T-helper 17 cell (primary cell): ENCODE measurements at places on chromosomes 4 and X.

DNA sequence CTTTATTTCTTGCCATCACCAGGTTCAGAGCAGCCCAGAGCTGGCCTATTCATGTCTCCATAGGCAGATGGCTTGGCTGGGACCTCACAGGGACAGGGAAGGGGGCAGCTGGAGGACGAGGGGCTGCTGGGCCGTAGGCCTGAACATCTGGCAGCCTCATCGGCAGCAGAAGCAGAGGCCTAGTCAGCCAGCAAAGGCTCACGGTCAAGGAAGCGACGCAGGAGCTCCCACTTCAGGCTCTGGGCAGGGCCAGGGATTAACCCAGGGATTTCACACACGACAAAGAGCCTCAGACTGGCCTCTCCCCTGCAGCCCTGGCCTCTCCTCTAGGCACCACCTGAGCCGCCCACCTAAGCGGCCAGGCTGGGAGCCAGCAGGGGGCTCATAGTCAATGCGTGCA, 46.0 kb upstream of the MAN2B2 start:
- DNase-seq: no peak

DNA sequence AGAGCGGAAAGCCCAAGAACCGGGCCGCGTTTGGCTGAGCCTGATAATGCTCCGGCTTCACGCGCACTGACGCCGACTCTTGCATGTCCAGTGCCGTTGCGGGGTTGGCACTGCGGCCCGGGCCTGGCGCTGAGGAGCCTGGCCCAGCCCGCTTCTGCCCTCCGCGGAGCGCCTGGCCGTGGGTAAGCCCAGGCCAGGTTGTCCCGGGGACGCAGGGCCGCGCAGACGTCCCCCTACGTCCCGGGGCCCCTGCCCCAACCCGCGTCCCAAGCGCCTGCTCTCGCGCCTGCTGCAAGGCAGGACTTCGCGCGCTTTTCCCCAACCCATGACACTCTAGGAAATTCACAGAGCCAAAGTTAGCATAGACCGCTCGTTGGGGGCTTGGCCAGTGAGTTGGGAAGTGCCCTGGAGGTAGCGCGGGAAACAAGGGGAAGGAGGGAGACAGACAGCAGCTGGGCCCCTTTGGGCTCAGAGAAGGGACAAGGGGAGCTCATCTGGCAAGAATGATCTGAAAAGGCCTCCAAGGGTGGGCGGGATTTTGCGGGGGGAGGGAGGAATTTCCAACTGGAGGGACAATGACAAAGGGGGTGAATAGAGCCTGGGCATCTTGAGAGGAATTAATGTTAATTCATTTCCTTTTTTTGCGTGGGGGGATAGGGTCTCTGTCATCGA, 665 bp upstream of the LRPAP1 start:
- no peak for DNase-seq

DNA sequence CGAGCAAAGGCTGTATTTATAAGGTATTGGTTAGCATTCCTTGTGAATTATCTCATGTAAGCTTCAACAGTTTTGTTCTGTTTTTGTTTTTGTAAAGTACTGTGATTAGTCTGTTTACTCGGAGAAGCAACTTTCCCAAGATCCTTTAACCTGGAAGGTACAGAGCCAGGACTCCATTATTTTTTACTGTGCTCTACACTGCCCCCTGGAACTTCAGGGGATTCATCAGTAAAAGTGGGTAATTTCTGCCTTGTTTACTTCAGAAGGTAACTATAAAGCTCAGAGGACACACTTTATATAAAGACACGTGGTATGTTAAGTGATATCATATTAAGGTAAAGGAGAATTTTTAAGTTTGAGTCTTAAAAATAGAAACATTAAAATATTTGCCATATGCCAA, 124.9 kb downstream of the IQCM start:
- no peak for DNase-seq

- DNase-seq: no peak
Measured at GRCh38 chr4:38004062-38004461, 43.9 kb downstream of the PTTG2 start.

- DNase-seq: no peak
Measured at GRCh38 chrX:149497626-149498025, 7.5 kb downstream of the IDS start.

DNA sequence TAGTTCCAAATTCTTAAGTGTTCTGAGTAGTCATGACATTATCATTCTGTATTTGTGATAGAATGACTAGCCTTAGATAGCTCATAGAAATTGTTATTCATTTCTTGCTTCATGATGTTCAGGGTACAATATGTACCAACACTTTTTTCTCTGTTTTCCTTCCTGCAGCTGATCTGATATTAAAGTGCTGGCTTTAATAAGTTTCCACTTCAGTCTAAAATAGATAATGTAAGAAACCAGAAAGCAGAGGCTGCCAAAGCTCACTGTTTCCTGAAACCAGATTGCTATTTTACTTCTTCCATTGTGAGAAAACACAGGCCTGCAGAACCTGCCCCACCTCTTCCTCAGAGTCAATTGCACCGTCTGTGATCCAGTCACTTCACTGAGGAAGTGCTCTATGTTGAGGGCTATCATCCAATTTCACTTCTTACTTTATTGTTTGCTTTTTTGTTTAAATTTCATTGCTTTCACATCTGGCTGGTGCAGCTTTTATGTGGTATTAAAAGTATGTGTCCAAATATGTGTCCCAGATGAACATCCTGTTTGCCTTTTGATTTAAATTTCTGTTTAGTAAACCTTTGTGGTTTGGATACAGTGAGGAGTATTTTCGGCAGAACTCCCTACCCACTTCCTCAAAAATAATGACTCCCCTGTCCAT, 652.1 kb downstream of the ANKRD50 start:
- no peak for DNase-seq

DNA sequence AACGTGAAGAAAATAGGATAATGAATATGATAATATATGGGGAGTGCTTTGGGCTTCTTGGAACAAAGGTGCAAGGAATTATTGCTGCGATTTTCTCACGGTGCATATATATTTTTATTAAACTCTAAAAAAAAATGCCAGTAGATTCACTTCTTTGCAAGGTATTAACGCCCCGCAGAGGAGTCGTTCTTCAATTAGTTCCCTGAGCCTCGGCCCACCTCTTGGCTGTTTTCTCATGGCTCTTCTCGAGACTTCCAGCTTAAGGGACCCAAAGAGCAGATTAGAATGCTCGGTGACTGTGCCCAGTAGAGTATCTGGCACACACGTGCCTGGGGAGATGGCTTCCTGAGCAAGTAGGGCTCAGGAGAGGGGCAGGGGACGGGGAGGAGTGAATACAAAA, 367.4 kb downstream of the MID1IP1 start:
- no peak for DNase-seq

DNA sequence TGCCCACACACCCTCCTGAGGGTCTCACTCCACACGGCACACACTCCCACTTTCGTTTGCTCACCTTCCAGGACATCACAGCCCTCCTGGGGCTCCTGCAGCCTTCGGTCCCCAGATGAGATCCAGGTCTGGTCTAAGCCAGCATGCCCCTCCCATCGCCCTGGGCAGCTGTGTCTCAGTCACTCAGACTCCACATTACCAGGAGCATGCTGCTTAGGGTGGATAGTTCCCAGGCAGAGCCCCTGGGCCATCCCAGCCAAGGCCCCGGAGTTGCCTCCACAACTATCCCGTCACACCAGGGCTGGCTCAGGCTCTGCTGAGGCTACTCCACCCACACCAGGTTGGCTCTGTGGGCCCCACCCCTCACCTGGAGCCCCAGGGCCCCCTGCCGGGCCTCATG, 50.4 kb upstream of the PSAPL1 start:
- no peak for DNase-seq
